ENCODE measurements at places on chromosomes 7 and 10. TPM values are rescaled to one million over a fixed set of nuclear protein-coding genes. Genes with fewer than 3 reads are reported as not detected.

The SEMA4G gene
- total RNA-seq: 3.4 TPM

- DNase-seq: no peak
Observed at GRCh38 chr10:102231357-102232318, 5.5 kb downstream of the ELOVL3 start.

DNA sequence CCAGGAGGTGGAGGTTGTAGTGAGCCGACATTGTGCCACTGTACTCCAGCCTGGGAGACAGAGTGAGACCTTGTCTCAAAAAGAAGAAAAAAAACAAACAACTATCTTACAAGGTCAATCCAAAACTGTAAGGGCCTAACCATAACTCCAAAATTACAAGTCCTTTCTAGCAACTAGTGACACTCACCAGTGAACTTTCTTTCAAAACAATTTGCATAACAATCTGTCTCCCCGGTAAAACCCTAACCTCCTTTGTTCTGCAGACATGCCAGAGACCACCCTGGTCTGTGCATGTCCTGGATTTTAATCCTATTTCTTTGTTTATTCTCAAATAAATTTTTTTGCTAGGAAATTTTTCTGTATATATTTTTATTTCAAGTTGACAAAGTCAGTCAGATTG, 68.1 kb downstream of the EXOC6 start:
- no peak for DNase-seq

The KIF5B gene
- 155 TPM for total RNA-seq

The EMX2 gene
- total RNA-seq: 0.47 TPM

DNA sequence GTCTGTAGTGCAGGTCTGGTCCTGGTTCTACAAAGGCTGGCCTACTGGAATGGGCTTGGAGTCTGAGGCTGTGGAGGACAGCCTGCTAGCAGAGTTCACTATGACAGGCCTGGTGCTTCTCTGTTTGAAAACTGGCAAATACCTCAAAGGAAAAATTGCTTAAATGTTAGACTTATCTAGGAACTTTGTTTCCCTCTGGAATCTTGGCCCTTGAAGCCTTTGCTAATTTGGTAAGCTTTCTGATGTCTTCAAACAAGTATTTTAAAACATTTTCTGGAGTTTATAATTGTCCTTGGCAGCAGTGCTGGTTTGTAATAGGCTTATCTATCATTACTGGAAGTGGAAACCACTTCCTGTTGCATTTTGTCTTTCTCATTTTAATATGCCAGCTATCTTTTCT, 139.7 kb downstream of the TMEM26 start:
- no peak for DNase-seq

The MBLAC1 gene
- 6.1 TPM for total RNA-seq

The SPDYE2 gene
- total RNA-seq: not detected

DNA sequence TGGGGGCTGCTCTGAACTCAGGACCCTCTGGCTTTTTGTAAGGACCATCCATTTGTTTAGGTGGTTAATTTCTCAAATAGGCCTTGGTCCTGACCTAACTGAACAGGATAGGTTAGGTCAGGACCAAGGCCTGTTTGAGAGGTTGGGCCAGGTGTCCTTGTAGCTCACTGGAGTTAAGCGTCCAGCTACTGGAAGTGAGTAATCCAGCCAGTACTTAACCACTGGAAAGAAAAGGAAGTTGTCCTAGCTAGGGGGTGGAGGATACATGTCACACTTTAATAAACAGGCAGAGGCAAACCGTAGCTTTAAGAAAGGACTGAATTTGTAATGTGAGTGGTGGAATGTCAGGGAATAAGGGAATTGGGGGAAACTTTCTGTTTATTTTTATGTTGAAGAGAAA, 96.0 kb downstream of the GPR85 start:
- no peak for DNase-seq

GRCh38 chr7:105756367-105756766, 120.0 kb downstream of the ATXN7L1 start:
- DNase-seq: no peak

Measured in right atrium auricular region (tissue), 2 donors.